GOT3 (cell line): ENCODE measurements at places on chromosomes 4 and X.

DNA sequence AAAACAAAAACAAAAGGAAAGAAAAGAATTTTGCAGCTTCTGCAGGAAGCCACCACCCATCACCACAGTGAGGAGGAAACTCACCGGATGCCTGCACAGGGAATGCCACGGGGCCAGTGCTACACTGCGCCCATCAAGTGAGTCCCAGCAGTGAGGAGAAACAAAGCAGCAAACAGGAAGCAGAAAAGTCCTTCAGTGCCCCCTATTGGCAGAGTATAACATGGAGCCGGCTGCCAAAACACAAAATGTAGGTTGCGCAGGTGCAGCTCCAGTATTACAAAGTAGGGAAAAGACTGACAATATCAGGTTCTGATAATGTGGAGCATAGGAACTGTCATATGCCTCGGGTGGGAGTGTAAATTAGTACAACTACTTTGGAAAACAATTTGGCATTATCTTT lies 23.3 kb upstream of the SCML2 start:
- DNase-seq = no peak

GRCh38 chr4:45120163-45120562 lies 393.8 kb upstream of the GNPDA2 start:
- no peak for DNase-seq

GRCh38 chr4:153276971-153277370 lies 67.5 kb upstream of the MND1 start:
- no peak for DNase-seq

DNA sequence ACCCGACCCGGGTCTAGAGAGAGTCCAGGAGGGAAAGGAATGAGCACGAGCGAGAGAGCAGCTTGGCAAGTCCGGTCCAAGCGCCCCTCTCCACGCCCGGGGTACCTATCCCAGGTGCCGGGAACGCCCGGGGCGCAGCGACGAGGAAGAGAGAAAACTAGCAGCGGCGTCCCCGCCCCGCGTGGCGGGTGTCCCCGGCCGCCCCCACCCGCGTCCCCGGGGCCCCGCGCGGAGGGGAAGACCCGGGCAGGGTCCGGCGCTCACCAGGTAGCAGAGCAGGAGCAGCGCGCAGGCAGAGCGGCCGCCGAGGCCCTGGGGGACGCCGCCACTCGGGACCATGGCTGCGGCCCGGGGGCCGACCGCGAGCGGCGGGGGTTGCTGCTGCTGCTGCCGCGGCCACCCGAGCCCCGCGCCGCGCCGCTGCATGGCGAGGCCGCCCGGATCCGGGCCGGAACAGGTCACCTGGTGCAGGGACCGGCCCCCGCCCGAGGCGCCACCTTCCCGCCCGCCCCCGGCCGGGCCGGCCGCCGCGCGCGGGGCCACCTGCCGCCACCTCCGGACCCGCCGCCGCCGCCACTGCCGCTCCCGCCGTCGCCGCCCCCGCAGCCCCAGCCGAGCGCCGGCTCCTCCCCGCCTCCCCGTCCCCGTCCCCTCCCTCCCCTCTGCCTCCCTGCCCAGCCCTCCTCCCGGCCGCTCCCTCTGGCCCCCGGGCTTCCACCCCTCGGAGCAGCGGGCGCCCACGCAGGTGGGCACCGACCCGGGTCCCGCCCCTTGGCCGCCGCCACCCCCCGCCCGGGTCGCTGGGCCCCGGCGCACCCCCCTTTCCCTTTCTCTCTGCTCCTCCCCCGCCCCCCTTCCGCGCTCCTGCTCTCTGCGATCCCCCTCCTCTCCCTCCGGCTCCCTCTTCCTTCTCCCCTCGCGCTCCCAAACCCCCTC lies at the start of gene SEL1L3:
TSS of gene SEL1L3 (minus strand) at position 578 of the 936 bp plus-strand sequence. CDS start at position 426, 152 bp downstream.
- no peak for DNase-seq

- no peak for DNase-seq
Observed at GRCh38 chr4:180650273-180650672, 1592.9 kb upstream of the TENM3 start.

DNA sequence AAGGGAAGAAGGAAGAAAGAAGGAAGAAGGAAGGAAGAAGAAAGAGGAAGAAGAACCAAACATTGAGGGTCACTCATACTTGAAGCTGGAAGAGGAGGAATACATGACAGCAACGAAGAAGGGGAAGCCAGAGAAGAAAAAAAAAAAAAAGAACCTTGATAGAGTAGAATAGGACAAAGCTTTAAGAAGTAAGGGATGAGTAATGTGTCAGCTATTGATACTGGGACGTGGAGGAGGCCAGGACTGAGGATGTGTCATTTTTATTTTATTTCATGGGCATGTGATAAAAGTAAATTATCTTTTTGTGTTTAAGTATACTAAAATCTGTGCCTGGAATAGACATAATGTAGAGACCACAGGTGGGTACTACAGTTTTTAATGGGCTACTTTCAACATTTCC lies 6.4 kb downstream of the EDA2R start:
- DNase-seq = no peak

GRCh38 chrX:21766101-21766500 lies 8.2 kb upstream of the SMPX start:
- no peak for DNase-seq

DNA sequence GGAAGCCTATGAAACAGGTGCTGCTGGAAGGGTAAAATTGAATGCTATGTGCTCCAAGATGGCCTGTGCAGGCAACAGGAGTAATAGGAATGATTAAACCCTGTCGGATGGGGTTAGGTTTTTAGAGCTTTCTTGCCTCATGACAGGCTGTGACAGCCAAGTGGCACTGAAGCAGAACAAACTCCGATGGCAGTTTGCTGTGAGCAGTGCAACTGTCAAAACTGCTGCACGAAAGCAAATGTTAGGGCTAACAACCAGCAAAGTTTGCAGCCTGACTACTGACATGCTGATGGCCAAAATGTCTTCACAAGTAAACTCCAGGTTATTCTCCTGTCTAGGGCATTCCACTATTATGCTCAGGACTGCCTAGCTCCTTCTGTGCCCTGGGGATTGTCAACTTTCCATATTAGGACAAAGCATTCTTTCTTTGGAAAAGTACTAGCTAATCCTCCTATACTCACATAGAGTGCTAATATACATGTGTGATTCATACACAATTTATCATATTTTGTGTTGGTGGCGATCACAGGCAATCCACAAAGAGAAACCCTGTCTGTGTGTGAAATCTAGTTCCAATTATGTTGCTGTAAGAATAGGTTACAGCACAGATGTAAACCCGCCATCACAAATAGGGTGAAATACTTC lies 486.6 kb upstream of the TENM3 start:
- no peak for DNase-seq

DNA sequence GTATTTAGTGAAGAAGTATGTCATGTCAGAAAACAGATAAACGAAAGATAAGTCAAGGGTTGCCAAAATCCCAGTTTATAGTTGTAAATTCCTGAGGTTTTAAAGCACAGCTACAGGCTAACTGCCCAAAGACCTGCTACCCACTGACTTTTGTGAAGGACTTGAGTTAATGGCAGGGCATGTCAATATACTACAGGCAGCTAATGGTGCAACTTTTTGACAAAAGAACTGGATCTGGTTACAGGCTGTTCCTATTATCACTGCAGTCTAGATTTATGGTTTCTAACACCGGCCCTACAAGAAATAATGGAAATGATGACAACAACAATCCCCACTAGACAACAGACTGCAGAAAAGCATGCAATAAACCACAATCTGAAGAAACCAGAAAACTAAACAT lies 6.4 kb downstream of the SCML2 start:
- DNase-seq = no peak

- DNase-seq = no peak
Observed at GRCh38 chrX:103063918-103064434, at the start of gene BEX1. BEX1 (minus strand) TSS chrX:103064171; CDS start chrX:103063274, 897 bp downstream.

- DNase-seq = no peak
Observed at GRCh38 chr4:80173841-80174240, 23.5 kb upstream of the PRDM8 start.

- DNase-seq = no peak
Observed at GRCh38 chrX:118455013-118455412, 40.6 kb upstream of the DOCK11 start.

GRCh38 chrX:104306180-104306579 lies 51.4 kb upstream of the ESX1 start:
- no peak for DNase-seq

DNA sequence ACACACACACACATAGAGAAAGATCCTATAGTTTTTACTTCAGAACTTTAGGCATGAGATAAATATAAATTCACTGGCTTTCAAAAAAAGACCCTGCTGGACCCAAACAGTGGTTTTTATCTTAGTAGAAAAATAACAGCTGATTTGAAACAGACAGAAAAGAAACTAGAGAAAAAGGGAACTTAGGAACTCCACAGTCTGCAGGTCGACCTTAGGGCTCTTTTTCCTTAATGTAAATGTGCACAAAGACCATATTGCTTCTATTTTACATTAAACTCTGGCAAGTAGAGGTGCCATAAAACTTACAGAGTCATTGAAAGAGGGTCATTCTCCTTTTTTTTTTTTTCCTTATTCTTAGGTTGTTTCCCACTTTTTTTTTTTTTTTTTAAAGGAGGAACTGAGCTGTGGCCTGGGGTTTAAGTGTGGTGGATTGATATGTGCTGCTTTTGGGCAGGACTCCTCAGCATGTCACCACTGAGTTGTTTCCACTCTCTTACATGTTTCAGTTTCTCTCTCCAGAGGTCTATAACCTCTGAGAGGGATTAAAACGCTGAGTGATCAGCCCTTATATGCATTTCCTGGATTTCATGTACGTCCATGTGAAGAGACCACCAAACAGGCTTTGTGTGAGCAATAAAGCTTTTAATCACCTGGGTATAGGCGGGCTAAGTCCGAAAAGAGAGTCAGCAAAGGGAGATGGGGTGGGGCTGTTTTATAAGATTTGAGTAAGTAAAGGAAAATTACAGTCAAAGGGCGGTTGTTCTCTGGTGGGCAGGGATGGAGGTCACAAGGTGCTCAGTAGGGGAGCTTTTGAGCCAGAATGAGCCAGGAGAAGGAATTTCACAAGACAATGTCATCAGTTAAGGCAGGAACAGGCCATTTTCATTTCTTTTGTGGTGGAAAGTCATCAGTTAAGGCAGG lies 70.8 kb upstream of the PACRGL start:
- no peak for DNase-seq

DNA sequence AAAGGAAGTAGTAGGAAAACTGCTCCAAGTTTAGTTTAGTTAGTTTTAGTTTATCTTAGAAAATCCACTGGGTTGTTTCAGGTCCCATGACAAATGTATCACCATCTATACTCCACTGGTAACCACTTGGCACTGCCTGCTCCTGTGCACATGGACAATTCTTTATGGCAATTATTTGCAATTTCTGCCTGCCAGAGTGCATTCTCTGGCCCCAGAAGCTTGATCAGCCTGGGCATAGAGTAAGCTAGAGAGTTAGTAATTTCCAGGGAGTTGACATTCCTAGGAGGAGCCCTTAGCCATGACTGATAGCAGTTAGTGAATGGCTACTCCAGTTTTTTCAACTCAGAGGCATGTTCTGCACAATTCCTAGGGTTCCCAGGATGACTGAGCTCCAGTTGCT lies 203.2 kb upstream of the FGF13 start:
- DNase-seq = no peak

DNA sequence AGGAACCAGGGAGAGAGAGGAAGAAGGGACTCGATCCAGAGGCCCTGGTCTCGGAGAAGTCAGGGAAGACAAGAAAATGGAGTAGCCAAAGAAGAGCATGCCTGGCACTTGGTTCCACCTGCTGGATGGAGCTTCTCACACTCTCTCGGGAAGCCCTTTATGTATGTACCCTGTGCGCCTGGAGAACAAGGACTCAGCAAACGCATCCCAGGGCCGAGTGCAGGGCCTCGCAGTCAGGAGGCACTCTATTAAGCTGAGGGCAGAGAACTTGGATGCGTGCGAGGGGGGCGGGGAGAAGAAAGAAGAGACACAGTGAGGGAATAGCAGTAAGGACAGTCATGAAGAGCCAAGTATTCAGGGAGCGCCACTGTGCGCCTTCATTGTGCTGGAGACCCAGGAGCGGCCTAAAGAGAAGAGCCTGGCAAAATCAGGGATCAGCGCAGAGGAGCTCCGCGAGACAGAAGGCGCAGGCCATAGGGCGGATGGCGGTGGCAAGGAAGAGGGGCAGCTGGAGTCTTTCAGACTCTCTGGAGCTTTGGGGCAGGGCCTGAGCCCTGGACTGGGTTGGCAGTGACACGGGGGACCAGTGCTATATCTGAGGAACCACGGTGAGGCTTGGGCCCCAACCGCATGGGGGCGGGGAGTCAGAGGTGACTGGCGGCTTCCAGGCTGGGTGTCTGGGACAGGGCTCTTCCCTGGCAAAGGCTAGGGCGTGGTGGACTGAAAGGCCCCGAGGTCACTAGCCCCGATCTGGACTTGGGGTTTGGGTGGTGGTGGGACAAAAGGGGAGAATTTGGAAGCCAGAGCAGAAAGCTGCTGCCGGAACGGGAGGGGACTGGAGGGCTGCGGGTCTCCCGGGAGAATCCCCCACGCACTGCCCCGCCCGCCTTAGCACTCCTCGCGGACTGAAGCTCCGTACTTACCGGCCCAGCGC lies 1.9 kb upstream of the SEPTIN6 start:
- no peak for DNase-seq

- no peak for DNase-seq
Observed at GRCh38 chrX:68571292-68571609, 72.4 kb downstream of the YIPF6 start.

DNA sequence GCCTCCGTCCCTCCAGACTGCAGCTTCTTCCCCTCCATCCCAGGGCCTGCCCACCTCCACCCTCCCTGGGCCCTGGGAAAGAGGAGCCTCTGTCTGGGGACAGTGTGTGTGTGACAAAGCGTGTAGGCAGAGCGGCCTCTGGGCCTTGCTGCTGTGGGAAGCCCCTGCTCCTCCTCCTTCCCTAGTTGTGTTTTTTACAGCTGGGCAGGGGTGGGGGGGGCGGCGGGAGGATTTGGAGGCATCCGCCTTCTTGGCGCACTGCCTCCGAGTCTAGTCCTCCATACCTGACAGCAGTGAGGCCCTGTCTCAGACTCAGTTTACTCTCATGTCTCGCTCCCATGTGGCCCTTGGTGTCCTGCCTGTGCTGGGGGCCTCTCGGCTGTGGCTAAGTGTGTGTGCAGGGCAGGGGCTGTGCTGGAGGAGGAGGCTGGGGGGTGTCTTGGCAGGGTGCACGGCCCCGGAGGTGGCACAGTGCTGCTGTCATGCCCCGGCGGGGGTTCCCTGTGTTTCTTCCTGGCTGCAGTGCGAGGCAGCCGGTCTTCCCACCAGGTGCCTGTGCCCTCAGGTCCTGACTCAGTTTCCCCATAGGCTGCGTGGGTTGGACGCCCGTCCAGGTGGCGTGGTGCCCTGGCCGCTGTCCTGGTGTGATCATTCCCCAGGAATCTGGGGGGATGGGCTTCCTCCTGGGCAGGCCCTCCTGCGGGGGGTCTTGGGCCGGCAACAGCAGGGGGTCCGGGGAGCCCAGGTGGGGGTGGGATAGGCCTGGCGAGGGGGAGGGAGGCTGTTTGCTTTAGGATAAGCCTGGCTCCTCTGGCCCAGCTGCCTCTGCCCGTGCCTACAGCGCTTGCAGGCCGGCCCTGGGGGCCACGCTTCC lies 7.0 kb downstream of the FGFRL1 start:
- DNase-seq = no peak

GRCh38 chrX:106246511-106246910 lies 78.4 kb downstream of the PWWP3B start:
- DNase-seq = no peak

GRCh38 chr4:127211650-127212560 lies 420.9 kb upstream of the INTU start:
- DNase-seq = no peak
